ENCODE measurements at places on chromosomes 6 and 20.
A peak's percentile ranks its signal among the peaks of the same experiment; 100 is the strongest.

DNA sequence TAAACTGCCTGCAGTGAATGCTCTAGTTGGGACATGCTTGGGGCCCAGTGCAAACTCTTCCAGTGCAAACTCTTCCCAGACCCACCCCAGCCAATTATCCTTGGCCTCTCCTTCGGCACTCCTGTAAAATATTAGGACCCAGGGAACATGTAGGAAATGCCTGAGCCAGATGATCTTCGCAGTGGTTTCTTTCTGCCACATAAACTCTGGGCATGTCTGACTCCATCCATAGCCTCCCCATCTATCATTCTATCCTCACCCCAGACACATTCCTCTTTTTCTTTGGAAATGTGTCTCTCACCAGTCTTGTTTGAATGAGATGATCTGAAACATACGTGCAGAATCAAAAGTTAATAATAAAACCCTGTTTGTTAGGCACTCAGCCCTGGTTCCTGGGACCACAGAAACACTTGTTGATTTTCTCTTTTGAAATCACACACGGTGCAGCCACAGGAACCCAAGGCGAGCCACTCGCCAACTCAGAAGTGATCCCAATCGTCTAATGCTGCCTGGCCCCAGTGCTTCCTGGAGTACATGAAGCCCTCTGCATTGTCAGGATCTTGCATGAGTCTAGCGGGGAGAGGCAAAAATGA, 108.9 kb upstream of the CST7 start:
- no peak for DNase-seq

DNA sequence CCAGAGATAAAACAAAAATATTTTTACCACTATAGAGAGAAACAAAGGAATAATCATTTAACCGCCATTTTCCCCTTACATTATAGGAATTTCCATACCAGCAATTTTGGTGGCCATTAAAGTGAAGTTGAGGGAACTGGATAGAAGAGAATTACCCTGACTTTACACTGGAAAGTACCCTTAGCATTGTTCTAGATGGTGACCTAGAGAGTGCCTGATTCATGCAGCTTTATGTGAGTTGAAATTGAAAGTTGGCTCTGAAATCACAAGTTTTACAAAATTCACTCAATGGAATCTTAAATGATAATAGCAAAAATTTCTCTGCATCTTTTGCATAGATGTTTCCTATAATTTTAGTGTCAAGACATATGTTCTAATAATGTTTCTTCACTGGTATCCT, 55.7 kb upstream of the PREP start:
- peak; percentile 21 for DNase-seq

GRCh38 chr6:56775498-56776166, 132.9 kb upstream of the DST start:
- DNase-seq, result no peak

DNA sequence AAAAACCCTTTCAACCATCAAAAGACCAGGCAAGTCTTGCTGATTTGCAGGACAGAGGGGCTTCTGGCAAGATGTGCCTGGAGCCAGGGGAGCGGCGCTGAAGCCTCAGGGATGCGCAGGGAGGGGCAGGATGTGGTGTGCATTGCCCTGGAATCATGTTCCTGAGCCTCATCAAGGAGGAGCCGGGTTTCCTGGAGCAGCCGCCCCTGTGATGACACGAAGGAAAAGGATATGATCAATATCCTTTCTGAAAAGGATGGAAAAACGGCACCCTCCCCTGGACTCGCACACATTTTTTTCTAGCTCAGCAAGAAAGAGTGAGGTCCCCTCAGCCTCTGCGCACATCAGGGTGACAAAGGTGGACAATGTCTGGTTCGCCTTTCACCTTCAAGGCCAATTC, 173.1 kb upstream of the SSTR4 start:
- no peak for DNase-seq

DNA sequence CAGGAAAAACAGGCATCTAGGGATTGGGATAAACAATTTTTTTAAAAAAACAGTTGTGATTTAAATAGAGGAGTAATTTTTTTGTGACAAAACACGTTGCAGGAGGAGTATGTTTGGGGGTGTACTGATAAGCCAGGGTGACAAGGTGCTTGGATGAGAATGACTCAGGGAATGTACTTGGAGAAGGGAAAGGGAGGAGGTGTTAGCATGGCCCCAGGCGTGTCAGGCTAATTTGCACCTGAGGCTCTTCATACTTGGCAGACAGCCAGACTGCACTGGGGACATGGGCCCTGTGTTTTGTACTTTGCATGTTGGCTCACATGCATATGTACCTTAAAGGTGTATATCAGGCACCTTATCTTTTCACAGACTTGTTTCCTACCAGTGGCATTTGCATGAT, 22.8 kb downstream of the PANK2 start:
- no peak for DNase-seq

- DNase-seq, result no peak
These were observed 78.1 kb upstream of the FAM83B start for GRCh38 chr6:54768494-54768893.
